ENCODE measurements at places on chromosomes 6 and 20.

DNA sequence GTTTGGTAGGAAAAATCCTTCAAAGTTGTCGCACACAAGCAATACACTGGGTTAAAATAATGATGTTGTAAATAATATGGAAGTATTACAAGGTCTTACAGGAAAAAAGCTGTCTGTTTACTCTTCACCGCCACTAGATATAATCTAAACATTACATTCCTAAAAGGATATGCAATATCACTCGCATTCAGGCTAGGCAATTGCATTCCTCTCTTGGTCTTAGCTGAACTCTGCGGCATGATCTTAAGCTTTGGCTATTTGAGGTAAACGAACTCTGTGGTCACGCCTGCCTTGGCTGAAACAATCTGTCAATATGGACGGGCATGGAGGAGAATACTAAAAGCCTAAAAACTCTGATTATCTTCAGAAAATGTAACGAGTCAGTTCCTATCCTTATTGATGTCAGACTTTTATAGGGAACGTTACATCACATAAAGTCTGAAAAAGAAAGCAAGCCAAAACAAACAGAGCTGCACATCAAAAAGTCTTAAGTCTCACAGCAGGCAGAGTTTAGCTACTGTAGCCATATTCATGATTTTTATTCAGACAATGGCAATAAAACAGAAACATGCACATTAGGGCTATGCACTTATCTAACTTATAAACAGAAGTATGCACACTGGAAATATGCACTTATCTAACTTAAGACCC lies 30.8 kb upstream of the FILIP1 start:
- no peak for DNase-seq

GRCh38 chr6:6918216-6918983 lies 189.4 kb upstream of the RREB1 start:
- no peak for DNase-seq

GRCh38 chr20:24768713-24769601 lies 180.1 kb upstream of the CST7 start:
- DNase-seq: no peak

DNA sequence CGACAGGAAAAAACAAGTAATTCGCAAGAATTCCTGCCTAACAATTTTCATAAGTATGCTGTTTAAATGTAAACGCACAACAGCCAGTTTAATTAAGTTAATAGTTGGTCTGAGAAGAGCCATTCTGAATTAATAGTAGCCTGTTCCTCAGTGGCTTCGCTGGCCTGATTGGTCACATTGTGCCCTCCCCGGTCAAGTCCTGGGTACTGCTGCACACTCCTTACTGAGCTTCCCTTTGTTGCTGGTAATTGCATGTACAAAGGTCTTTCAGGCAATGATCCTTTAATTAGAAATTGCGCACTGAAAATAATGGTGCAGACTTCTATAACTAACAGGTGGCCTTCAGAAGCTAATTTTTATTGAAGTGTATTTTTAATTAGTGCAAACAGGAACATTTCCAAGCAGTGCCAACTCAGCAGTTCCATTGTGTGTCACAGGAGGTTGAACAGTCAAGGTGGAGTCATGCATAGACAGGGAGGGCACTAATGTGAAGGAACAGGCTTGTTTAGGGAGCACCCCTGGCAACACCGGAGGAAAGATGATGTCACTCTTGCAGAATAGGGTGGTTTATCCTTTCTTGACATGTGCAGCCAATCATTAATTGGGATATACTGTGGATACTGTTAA lies 92.6 kb upstream of the SLC22A23 start:
- DNase-seq: no peak

- DNase-seq: no peak
These were observed 36.6 kb downstream of the TBC1D32 start for GRCh38 chr6:121297694-121298093.

DNA sequence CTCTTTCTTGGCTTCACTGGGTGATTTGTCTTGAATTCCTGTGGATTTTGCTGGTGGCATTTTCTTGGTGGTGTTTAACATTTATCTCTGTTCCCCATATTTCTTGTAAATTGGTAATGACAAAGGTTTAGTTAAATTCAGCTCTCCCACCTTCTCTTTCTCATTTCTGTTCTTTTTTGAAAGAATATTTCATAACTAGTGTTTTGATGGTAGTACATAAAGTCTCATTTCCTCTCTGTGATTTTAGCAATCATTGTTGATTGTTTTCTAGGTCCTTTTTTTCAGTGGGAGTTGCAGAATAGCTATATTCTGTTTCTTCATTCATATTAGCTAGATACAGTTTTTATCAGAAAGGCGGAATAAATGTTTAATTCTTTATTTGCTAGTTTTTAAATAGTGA lies 73.1 kb downstream of the QKI start:
- no peak for DNase-seq
